ENCODE measurements at places on chromosomes 12 and 14.

DNA sequence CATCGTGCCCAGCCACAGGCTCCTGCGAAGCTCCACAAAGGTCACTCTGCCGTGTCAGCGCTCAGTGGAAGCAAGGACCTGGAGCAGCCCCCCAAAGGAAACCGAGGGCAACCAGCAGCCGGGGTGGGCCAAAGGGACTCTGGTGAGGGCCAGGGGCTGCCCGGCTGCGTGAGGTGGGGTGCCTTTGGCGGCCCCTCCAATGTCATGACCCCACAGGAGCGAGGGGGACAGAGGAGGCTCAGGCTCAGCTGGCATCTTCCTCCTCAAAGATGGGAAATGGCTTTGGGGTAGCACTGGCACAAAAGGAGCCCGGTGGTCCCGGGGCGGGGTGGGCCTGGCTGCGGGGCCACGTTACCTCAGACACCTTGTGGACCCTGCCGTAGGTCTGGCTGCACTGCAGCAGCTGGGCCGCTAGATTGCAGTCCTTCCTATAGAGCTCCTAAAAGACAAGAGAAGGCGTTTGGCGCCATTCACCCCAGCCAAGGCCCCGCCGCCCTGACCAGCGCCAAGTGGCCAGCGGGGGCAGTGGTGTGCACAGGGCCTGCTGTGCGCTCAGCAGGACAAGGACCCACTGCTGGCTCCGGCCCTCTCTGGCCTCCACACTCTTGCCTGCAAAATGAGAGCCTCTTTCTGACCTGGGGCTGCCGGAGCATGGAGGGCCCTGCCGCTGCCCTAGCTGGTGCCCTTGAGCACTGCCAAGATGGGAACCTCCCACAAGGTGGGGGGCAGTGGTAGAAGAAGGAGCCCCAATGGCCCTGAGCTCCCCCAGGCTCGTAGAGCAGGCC is 46.9 kb downstream of the BEGAIN start:
- DNase-seq, result no peak

GRCh38 chr14:78567343-78567742 is 397.2 kb downstream of the NRXN3 start:
- no peak for DNase-seq

- DNase-seq, result no peak
These were observed 182.6 kb downstream of the ALG10 start for GRCh38 chr12:34204830-34205285.

- DNase-seq, result no peak
These were observed 2.4 kb upstream of the TCL1B start for GRCh38 chr14:95683793-95684192.

DNA sequence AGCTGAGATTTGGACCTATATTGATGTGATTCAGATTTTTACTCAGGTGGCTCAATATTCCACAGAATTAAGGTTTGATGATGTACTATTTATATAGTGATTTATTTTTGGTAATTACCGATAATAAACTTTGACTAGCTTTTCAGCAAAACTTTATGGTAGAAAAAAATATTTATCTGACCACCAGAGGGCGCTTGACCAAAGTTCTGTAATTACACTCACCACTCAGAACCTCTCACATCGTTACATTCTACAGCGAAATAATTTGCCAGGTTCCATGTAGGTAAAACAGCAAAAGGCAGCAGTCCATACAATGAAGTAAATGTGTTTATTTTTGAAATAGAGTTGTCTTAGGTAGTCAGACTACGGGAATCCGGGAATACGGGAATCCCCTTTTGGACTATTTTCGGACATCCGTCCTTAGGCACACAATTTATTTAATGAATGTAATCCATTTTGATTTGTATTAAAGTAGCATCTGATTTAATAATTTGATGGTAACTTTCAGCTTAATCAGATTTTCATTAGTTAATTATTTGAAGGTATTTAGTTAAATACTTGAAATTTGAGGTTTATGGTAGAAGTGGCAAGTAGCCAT is 143.0 kb upstream of the DDHD1 start:
- no peak for DNase-seq

DNA sequence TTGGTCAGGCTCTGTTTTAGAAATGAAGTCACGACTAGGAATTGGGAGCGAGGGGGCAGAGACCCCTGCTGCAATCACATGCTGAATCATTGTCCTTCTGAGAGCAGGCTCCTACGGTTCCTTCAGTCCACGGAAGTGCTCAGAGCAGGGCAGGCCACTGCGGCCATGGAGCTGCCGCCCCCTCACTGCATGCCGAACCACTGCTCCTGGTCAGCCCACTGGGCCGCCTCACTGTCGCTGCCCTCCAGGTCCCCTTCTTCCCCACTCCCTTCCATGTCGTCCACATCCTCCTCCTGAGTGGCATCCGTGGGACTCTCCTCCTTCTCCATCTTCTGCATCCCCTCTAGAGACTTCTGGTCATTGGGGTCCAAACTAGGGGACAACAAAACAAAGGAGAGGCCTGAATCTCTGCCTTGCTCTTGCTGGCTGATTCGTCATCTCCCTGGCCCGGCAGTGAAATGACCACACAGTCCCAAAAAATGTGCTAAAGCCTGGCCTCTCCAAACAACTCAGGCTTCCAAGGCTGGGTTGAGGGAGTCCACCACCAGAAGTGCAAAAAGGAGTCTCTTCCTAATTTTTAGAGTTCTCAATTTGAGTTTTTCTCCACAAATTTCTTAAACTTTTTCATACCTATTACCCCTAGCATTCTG is 29.4 kb downstream of the ANAPC7 start:
- no peak for DNase-seq

DNA sequence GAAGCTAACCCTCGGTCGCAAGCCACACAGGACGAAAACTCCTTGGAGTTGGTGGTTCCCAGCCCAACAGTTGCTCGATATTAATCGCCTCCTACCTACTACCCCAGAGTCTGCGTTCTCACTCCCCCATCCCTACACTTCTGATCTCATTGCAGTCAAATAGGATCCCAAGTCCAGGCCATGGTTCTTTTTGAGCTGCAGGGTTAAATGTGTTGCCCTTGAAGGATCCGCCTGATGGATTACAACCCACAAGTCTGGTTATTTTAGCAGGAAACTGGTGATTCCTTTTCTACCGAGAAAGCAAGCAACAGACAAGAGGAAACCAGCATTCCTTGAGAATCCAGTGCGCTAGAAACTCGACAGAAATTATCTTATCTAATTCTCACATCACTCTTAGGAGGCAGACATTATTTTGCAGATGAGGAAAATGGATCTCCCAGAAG is 785 bp upstream of the NIN start:
- DNase-seq, result no peak

- DNase-seq, result no peak
These were observed 66.0 kb downstream of the NT5DC3 start for GRCh38 chr12:103774977-103775560.

DNA sequence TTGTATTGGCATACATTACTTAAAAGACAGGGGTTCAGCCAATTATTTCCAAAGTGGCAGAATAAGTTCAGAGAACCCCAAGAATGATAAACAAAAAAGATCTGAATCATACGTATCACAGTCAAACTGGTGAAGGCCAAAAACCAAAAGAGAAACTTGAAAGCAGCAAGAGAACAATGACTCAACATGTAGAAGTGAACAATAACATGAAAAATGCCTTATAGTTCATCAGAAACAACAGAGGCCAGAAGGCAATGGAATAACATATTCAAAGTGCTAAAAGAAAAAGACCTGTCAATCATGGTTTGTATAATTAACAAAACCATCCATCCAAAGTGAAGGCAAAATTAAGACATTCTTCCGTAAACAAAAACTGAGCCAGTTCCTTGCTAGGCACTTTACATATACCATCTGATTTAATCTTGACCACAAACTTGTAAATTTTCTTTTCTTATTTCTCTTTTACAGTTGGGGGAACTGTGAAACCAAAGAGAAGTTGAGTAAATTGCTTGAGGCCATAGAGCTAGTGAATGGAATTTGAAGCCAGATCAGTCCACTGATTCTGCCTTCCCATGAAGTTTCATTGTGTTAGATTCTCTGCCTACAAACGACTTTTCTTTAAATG is 232.1 kb upstream of the SEL1L start:
- no peak for DNase-seq

GRCh38 chr14:55508676-55509075 is 68.3 kb upstream of the TBPL2 start:
- no peak for DNase-seq

GRCh38 chr14:70064136-70064865 is 124.5 kb downstream of the SLC8A3 start:
- no peak for DNase-seq

DNA sequence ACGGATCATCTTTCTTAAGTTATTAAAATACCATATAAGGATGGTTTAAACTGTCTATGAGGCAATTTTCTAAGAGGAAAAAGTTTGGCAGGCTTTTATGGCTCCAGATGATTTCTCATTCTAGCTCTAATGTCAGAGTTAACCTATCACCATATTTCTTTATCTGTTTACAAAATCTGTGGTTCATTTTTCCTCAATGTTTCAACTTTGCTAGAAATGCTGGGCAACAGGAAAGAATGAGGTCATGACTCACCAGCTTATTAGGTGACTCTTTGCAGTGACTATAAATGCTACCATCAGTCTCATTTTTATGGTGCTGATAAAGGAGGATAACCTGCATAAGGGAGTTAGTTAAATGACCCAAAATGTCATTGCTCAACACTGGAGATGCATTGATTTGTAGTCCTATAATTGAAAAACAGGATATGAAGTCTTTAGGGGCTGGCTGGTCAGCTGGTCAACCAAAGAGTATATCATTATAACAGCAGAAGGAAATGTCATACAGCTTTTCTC is 45.3 kb upstream of the RAP1B start:
- DNase-seq, result no peak

- no peak for DNase-seq
These were observed 229.1 kb upstream of the PDZRN4 start for GRCh38 chr12:40959041-40959440.

DNA sequence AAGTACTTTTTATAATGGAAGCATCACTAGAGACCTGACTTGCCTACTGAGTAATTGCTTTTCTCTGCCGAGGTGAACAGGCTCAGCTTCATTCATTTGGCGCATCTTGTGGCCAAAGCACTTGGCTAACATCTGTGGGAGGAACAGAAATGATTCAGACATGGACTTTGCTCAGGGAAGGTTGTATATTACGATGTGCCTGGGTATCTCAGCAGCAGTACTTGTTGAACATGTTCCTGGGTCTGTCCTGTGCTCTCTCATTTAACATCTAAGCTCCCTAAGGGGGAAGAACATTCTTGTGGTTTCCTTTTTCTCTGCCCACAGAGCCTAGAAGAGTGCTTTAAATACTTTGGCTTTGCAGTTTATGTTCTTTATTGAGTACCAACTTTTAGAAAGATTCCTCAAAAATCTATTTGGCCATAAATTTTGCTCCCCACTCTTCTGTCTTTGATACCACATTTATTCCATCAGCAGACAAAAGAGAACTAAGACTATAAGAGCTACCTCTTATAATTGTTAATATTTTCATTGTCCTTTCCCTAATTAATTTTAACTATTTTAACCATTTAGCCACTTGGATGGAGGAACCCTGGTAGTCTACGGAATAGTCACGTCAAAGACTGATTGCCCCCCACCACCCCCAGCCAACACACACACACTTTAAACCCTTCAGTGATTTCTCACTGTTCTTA is 101.2 kb upstream of the EGLN3 start:
- DNase-seq, result no peak

- no peak for DNase-seq
These were observed 71.4 kb downstream of the GALNT9 start for GRCh38 chr12:132257955-132258490.

DNA sequence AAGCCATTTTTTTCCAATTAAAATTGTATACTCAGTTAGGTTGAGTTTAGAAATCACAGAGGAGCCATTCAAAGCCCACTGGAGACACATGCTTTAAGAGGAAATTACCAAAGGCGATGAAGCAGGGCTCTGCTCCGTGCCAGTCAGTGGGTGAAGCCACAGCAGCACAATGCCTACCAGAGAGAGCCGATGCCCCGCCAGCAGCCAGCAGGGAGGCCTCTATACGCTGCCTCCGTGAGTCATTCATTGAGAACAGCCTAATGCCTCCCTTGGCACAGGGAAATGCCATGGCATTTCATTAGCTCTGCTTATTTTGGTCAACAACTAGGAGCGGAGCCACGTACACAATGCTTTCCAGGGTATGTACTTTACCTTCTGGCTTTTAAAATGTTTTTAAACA is 197.8 kb upstream of the FRMD6 start:
- DNase-seq, result no peak

GRCh38 chr12:112446008-112446725 is 27.4 kb downstream of the PTPN11 start:
- DNase-seq, result no peak

- DNase-seq, result no peak
These were observed 137.5 kb downstream of the CNTN1 start for GRCh38 chr12:40829738-40830144.

- peak; percentile 51 for DNase-seq
These were observed at the start of gene TSPAN9 for GRCh38 chr12:3076730-3077571. TSS of gene TSPAN9 (plus strand) at chr12:3077379. CDS start at chr12:3201194, 123,815 bp downstream.

DNA sequence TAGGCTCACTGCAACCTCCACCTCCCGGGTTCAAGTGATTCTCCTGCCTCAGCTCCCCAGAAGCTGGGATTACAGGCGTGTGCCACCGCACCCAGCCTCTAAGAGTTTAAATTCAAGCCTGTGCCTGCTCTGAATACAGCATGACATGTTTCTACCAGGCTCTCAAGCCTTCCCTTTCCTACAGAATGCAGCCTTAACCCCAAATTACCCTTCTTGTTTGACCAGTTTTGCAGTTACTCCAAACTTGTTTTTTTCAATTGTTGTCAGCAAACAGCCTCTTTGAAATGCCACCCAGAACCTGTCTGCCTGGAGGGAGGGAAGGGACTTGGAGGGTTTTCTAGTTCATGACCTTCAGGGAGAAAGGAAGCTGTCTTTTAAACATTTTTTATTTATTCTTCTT is 15.4 kb downstream of the GLTP start:
- DNase-seq, result no peak

- no peak for DNase-seq
These were observed 80.0 kb downstream of the DICER1 start for GRCh38 chr14:95077345-95077744.

- no peak for DNase-seq
These were observed 463.4 kb upstream of the TMEM132C start for GRCh38 chr12:127803545-127803944.

DNA sequence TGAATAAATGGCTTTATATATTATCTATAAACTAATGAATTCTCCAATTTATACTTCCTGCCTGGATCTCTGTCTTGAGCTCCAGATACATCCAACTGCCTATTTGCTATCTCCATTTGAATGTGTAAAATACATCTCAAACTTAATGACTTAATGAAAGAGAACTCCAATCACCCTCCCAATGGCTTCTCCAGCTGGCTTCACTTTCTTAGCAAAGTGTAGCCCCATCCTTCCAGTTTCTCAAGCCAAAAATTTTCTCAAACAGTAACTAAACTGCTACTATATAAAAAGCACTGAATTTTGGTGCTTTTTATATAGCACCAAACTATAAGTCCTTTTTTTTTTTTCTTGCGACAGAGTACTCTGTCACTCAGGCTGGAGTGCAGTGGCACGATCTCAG is 2.6 kb downstream of the CRY1 start:
- no peak for DNase-seq

DNA sequence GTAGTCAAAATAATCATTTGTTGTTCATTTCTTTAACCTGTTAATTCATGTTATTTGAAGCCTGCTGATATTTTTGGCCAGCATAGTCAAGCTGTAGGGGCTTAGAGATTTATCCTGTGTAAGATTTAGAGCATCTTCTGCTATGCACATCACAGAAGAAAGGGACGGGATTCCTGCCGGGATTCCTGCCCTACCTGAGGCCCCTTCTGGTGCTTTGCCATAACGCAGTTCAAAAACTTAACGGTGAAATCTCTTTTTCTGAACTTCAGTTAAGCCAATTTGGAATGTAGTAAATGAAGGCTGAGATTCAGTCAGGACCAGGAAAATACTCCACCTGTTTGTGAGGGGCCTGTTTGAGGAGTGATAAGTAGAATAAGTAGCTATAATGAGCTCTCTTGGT is 50.7 kb upstream of the TMEM260 start:
- DNase-seq, result no peak

GRCh38 chr12:19003987-19004619 is 125.4 kb upstream of the PLEKHA5 start:
- no peak for DNase-seq
